ENCODE measurements at places on chromosomes 3 and 15.

GRCh38 chr3:156149876-156150275 lies 29.5 kb downstream of the KCNAB1 start:
- no peak for DNase-seq

DNA sequence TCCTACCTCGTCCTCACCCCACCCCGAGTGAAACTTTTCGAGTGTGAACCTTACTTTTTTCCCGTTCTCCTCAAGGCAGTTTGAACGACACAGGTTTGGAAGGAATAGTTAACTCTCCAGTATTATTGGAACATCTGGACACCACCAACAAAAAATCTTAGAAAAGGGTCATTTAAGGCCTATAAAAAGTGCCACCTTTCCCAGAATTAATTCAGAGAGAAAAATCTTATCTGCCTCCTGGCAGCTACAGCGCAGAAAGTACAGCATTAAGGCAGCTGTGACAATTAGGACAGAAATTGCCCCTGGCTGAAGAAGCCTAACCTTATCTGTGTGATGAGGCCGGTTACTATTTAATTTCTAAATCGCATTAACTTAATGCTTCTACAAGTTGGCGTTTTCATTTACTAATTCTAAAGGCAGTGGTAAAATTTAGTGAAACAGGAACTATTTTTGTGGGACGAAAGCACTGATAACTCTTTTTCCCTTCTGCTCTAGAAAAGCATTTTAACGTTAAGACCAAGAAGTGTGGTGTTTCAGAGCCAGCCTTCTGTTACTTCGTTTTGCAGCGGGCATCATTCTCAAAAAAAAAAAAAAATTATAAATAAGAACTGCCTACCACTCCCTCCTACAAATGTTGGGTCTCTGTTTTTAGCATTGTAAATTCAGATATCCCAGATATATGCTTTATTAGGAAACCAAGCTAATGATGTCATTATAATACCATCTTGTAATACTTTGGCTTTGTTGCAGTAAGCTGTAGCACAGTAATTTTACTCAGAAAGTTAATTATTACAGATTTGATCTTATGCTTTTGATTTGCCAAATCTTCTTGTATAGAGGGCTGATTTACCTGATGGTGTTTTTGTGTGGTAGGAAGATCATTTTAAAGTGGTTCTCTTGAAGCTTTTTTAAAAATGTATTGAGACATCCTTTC lies 1.4 kb downstream of the ATP11B start:
- DNase-seq: no peak

- no peak for DNase-seq
Measured at GRCh38 chr3:4804161-4805058, 174.8 kb upstream of the BHLHE40 start.

GRCh38 chr3:150497956-150498355 lies 48.3 kb downstream of the SERP1 start:
- DNase-seq: no peak

DNA sequence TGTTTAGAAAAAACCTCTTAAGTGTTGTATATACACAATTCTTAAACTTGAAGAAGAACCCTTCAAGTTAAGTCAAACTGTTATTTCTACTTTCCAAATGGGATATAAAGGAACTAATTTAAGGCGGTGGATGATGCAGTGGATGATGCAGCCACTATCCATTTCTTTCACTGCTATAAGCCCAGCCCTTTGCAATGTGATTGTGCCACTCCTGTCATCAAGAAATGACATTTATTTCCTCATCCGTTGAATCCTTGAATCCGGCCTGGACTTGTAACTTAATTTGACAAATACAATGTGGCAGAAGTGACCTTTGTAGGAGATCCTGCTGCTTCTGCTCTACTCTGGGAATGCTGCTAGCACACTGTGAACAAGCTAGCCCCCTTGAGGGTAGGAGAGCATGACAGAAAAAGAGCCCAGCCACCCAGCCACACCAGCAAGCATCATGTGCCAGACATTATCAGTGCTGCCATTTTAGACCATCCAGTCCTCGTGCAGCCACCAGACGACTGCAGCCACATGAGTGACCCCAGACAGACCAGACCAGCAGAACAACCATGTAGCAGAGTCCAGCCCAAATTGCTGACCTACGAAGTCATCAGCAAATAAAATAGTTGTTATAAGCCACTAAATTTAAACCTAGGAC lies 47.4 kb downstream of the UACA start:
- no peak for DNase-seq

DNA sequence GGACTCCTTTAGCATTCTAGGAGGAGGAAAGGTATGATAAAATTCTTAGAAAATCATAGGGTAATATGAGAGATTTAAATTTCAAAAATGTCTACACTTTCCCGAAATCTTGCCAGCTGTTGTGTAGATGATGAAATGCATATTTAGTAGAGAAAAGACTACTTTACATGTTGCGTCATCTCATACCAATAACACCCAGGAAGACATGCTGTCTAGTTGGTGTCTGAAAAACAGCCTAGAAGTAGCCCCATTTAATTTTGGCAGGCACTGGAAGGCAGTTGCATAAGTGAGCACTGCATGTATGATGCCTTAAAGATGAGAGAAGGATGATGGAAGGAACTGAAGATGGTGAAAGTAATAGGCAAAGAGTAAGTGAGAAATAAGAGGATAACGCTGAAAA lies 310.5 kb upstream of the TPM1 start:
- no peak for DNase-seq

DNA sequence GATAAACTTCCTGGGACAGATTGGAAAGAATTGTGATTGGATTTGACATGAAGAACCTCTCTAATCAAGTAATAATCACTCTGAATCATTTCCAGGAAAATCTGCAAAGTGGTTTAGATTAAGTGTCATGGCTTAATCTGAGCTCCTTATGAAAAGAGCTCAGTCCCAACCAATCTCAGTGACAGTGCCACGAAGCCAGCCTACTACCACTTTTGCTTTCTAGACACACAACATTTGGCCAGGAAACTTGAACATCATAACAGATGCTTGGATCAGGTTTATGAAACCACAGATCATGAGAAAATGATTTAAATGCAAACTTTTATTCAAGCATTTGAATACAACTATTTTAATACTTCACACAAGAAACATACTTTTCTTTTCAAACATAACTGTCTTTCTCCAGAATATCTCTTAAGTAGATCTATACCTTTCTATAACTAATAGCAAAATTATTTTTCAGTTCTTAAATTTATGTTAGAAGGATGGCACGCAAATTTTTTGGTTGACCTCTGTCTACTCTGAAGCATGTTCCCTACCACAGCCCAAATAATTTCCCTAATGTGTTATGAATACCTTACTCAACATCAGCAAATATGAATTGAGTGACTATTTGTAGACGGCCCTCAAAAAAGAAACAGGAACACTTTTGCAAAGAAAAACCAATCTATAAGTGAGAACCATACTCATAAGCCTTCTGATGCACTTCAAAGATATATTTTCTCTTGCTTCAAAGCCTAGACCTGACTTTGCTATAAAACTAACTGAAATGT lies 495.0 kb upstream of the ZNF385D start:
- no peak for DNase-seq

DNA sequence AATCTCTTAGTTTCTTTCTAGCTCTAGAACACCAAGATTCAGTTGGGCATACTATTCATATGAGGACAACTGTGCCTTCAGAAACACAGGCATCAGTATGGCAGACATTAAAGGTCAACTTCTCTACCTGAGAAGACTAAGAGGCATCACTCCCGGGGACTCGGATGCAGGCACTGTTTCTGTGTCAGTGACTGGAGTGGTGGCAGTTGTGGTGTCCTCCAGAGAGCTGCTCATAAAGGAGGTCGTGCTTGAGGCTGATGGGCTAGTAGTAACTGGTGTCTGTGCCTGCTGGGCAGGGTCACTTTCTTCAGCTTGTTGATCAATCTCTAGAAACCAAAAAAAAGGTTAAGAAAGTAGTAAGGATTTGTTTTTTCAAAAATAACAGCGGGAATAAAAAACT lies 75.2 kb downstream of the FBXL22 start:
- no peak for DNase-seq

DNA sequence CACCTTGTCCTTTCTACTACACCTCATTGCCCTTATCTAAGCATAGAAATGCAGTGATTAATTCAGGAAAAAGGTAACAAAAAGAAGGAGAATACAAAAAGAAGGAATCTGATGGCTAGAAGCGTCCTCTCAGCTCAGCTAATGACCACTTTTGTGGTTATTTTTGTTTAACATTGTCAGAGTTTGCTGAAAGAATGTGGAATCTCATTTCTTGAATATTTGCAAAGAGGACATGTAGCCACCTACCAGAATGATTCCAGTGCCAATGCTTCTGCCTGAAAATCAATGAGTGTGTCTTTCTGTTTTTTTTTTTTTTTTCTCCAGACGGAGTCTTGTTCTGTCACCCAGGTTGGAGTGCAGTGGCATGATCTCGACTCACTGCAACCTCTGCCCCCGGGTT lies 24.5 kb downstream of the NANOGP8 start:
- no peak for DNase-seq

- DNase-seq: no peak
Measured at GRCh38 chr15:63155486-63155885, 1.8 kb downstream of the RPS27L start.

GRCh38 chr3:11908981-11909698 lies 62.5 kb upstream of the TAMM41 start:
- no peak for DNase-seq

- DNase-seq: no peak
Measured at GRCh38 chr15:99951511-99951910, 218.3 kb upstream of the LYSMD4 start.

DNA sequence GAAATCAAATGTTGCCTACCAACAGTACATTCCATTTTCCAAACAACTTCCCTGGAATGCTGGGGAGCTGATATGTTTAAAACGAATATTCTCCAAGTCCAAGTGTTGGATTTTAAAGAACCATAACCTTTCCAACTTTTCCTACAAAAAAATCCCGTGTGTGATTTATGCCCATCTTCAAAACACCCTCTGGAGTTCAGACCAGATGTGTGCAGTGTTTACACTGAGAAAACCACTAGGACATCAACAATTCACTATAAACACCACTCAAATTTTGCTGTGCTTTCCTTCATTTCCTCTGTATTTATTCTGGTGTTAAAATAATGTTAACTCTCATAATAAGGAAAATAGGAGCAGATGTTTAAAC lies 2.4 kb downstream of the VGLL4 start:
- no peak for DNase-seq

DNA sequence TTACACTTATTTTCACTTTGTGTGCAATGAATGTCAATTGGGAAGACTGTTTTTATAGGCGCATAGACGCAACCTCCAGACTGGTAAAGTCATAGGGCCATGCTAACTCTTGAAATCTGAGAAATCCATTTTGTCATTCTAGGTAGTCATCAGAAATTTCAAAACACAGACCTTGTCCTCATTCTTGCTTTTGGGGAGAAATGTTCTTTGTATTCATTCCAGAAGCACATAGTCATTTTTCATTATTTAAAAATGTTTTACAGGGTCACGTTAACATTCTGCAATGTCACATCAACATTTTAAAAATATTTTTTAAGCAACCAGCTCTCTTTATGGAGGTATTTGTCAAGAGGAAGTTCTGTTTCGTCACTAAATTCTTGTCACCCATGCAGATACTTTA lies 898.4 kb downstream of the PDCD6IP start:
- no peak for DNase-seq

GRCh38 chr3:5095886-5096285 lies 26.2 kb upstream of the ARL8B start:
- DNase-seq: no peak

DNA sequence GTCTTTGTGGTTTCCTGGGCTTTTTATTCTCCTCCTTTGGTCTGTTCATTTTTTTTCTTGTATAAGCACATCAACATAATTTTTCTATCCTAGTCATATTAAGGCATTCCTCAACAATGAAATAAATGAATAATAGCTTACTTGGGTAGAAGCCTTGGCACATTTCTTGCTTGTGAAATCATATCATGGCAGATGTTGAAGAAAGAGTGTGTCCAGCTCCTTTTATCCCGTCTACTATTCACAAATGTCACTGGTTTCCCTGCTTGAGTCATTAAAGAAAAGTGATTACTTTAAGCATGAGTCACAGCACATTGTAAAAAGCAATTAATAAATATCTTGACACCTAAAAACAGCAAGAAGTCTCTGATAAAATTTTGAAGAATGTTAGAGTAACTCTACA lies 42.1 kb downstream of the MINAR1 start:
- DNase-seq: no peak

DNA sequence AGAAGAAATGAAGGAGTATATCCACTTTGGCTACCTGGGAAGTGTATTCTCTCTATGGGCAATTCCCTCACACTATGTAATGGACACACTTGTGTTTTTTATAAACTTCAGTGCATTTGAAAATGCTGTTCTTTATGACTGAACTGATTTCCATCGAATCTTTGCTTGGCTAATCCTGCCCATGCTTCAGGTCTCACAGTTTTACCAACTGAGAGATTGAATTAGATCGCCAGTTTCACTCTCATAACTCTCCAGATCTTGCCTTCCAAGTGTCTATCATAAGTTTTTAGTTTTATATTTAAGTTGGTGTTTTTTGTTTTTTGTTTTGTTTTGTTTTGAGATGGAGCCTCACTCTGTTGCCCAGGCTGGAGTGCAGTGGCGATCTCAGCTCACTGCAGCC lies 73.5 kb upstream of the MBNL1 start:
- no peak for DNase-seq

- DNase-seq: no peak
Measured at GRCh38 chr3:44963571-44964325, 12.2 kb downstream of the ZDHHC3 start.

DNA sequence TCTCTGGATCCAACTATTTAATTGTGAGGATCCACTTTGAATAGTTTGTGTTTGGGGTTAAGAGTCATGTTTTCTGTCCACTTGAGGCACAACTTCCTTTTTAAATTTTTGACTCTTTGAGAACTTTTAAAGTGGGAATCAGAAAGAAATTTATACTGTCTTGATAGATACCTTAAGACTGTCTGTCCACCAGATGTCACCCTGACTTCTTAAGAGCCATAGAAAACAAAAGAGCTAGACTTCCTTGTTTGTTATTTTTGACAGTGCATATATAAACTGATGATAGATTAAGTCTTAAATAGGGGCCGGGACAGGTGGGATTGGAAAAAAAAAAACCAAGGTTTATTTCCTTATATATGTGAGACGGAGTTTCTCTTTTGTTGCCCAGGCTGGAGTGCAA lies 52.1 kb upstream of the WDR72 start:
- no peak for DNase-seq

DNA sequence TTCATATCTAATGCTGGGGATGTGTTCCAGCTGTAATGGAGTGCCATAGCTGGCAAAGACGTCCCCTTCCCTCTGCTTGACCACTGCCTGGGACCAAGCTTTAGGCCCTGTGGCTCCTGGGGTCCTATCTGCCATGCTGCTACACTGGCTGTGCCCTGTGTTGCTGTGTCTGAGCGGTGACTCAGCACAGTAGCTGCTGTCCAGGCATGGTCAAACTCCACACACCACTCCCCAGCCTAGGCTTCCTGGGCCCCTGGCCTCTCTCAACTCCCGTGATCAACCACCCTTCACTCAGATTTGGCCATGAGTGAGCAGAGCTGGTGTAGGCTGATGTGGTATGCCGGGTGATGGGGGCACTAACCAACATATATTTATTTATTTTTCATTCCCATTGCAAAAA lies 27.0 kb downstream of the EPHB1 start:
- DNase-seq: no peak

- no peak for DNase-seq
Measured at GRCh38 chr15:99361545-99362185, 110.4 kb downstream of the LRRC28 start.

Data from NCI-H510A (cell line).